SK-N-MC (cell line): ENCODE measurements at places on chromosomes 11 and 22.
A peak's percentile ranks its signal among the peaks of the same experiment; 100 is the strongest.

- no peak for DNase-seq
Observed at GRCh38 chr11:1167751-1168231, 10.0 kb downstream of the MUC5AC start.

DNA sequence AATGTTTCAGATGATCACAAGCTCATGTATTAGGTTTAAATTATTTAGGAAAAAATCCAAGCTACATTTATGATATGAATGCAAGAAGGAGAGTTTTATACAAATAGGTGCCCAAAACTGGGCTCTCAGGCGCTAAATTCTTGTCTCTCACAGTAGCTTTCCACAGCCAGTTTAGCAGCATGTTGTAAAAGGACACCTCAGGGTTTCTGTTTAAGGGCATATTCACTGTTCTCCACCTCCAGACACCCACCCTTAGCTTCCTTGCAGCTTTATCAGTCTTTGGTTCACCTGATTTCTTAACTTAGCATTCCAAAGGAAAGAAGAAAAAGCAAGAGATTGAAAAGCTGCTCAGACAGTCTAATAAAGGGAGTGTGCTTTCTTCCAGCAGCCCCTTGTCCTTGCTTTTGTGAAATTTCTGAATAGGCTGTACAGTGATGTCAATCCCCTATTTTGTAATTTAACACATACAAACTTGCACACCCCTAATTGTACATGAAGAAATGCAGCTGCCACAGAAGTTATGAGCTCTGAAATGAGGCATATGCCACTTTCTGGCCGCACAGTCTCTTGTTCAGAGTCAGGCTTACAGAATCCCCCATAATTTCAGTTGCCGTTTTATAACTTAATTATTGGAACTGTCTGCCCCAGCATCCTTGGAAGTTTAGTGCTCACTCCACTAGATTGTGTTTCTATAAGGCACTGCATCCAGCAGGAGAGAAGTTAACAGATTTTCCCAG lies 262.1 kb downstream of the DDX10 start:
- DNase-seq: no peak

- no peak for DNase-seq
Observed at GRCh38 chr11:17766590-17766989, 32.0 kb downstream of the KCNC1 start.

GRCh38 chr11:124070915-124071622 lies 29.9 kb upstream of the OR10G7 start:
- DNase-seq: peak; percentile 55

- no peak for DNase-seq
Observed at GRCh38 chr11:12800871-12801270, 126.7 kb downstream of the TEAD1 start.

- DNase-seq: no peak
Observed at GRCh38 chr11:123509737-123510578, 79.9 kb downstream of the GRAMD1B start.
